ENCODE measurements at places on chromosomes 6 and 20.

GRCh38 chr20:6919792-6920468, 152.4 kb downstream of the BMP2 start:
- no peak for DNase-seq
- H3K27me3 ChIP-seq, result no peaks in the 10 kb centered on the region
- H3K4me1 ChIP-seq, result no peaks in the 10 kb centered on the region
- no peaks in the 10 kb centered on the region for H3K36me3 ChIP-seq
- no peak overlapping the region for H3K27ac ChIP-seq

- H3K27me3 ChIP-seq, result no peaks in the 10 kb centered on the region
- H3K27ac ChIP-seq, result no peak overlapping the region
- DNase-seq, result no peak
Measured at GRCh38 chr20:58277578-58278472, 31.7 kb upstream of the RAB22A start.

- no peaks in the 10 kb centered on the region for H3K4me1 ChIP-seq
- no peak for DNase-seq
- no peak overlapping the region for H3K4me3 ChIP-seq
- H3K27ac ChIP-seq, result no peak overlapping the region
- H3K36me3 ChIP-seq, result no peaks in the 10 kb centered on the region
- no peaks in the 10 kb centered on the region for H3K27me3 ChIP-seq
Measured at GRCh38 chr6:95133578-95133977, 443.8 kb upstream of the MANEA start.

GRCh38 chr6:149081281-149081680, 236.2 kb upstream of the TAB2 start:
- no peak for DNase-seq
- no peak overlapping the region for H3K4me3 ChIP-seq
- peaks cover 4% of the 10 kb centered on the region for H3K4me1 ChIP-seq
- no peaks in the 10 kb centered on the region for H3K36me3 ChIP-seq

GRCh38 chr6:119669221-119669620, 319.7 kb upstream of the MAN1A1 start:
- H3K36me3 ChIP-seq, result no peaks in the 10 kb centered on the region
- no peak for DNase-seq
- H3K4me1 ChIP-seq, result no peaks in the 10 kb centered on the region
- no peak overlapping the region for H3K4me3 ChIP-seq
- H3K27me3 ChIP-seq, result no peaks in the 10 kb centered on the region

DNA sequence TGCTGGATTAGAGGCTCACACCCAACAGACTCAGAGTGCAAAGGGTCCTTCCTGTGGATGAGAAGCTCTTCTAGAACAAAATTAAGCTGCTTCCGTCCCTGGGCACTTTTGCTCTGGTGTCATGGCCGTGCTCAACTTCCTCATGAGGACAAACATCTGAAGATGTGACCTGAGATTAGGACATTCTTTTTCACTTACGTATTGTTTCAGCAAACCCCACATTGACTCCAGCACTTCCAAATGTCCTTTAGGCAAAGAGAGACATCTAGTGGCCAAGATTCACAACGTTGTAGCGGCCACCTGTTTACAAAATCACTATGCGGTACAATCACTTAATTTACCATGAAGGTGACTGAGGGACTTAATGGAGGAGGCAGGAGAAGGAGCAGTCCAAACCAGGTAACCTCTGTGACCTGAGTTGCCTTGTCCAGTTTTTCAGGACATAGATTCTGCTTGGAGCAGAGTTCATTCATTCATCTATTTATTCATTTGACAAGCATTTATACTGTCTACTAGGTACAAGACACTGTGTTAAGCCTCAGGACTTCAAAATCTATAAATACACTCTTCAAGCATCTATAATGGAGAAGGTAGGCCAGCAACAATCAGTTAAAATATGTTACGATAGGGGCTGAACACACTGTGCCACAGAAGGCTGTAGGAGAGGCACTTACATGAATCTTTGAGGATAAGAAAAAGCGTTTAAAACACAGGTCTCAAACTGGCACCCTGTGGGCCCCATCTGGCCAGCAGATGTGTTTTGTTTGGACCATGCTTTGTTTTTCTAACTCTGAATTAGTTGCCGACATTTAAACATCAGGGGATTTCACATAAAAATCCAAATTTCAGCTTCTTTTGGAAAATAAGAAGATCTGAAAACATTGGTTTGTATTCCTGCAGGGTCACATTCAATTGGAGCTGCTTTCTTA, 5.6 kb upstream of the ADGRF1 start:
- H3K27me3 ChIP-seq, result no peaks in the 10 kb centered on the region
- no peak overlapping the region for H3K27ac ChIP-seq
- no peaks in the 10 kb centered on the region for H3K4me1 ChIP-seq
- no peak overlapping the region for H3K4me3 ChIP-seq
- DNase-seq, result peak; percentile 65

DNA sequence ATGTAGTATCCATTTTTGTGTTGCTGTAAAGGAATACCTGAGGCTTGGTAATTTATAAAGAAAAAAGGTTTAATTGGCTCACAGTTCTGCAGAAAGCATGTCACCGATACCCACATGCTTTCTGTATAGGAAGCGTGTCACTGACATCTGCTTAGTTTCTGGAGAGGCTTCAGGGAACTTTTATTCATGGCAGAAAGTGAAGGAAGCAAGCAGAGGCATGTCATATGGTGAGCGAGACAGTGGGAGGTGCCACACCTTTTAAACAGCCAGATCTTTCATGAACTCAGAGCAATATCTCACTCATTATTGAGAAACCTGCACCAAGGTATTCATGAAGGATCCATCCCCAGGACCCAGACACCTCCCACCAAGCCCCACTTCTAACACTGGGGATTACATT, 3.5 kb downstream of the SUMO4 start:
- DNase-seq, result no peak
- H3K4me3 ChIP-seq, result no peak overlapping the region
- no peaks in the 10 kb centered on the region for H3K4me1 ChIP-seq
- no peaks in the 10 kb centered on the region for H3K27me3 ChIP-seq

DNA sequence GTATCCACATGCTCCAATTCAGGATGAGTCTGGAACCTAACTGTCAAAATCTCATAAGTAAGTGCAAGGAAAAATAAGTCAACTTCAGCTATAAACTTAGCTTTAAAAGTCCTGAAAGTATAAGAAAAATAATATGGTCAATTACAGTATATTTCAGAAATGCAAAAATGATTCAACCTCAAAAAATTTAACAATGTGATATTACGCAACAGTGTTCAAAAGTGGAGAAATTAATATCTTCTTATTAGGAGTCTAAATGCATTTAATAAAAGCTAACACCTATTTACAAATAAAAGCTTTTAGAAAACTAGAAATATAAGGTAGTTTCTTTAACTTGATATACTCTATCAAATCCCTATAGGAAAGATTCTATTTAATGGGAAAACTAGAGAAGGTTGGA, 111.2 kb upstream of the OPRM1 start:
- no peaks in the 10 kb centered on the region for H3K27me3 ChIP-seq
- DNase-seq, result no peak
- H3K4me1 ChIP-seq, result no peaks in the 10 kb centered on the region
- H3K4me3 ChIP-seq, result no peak overlapping the region
- no peak overlapping the region for H3K27ac ChIP-seq

DNA sequence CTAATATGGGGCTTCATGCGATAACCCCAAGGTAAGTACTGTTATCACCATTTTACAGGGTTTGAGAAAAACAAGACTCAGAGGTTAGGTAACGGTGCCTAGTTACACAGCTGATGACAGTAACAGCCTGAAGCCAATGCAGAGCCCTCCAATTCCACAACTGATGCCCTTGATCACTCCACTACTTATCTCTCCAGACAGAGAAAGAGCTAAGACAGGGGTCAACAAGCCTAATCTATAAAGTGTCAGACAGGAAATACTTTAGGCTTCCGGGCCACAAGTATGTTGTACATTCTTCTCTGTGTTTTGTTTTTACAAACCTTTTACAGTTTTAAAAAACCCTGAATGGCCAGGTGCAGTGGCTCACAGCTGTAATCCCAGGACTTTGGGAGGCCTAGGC, 50.9 kb downstream of the MAP7 start:
- no peak for DNase-seq
- no peaks in the 10 kb centered on the region for H3K27me3 ChIP-seq
- no peak overlapping the region for H3K27ac ChIP-seq
- no peaks in the 10 kb centered on the region for H3K4me1 ChIP-seq
- H3K4me3 ChIP-seq, result no peak overlapping the region

- DNase-seq, result no peak
- H3K27ac ChIP-seq, result no peak overlapping the region
- no peak overlapping the region for H3K4me3 ChIP-seq
- H3K4me1 ChIP-seq, result no peaks in the 10 kb centered on the region
Measured at GRCh38 chr6:38198219-38198618, 378.7 kb downstream of the ZFAND3 start.

DNA sequence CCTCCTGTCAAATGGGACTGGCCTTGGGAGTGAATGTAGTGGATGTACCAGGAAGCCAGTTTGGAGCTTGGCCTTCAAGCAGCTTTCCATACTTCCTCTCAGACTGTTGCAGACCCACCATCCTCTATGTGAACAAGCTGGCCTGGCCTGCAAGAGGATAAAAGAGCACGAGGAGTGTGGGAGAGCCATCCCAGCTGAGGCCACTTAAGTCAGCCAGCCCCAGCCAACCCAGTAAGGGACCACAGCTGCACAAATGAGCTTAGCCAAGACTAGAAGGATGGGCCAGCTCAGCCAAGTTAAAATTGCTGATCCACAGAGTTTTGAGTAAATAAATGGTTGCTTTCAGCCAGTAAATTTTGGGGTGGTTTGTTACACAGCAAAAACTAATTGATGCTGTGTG, 156.9 kb upstream of the SOX4 start:
- H3K27me3 ChIP-seq, result no peaks in the 10 kb centered on the region
- H3K4me1 ChIP-seq, result no peaks in the 10 kb centered on the region
- H3K27ac ChIP-seq, result no peak overlapping the region

DNA sequence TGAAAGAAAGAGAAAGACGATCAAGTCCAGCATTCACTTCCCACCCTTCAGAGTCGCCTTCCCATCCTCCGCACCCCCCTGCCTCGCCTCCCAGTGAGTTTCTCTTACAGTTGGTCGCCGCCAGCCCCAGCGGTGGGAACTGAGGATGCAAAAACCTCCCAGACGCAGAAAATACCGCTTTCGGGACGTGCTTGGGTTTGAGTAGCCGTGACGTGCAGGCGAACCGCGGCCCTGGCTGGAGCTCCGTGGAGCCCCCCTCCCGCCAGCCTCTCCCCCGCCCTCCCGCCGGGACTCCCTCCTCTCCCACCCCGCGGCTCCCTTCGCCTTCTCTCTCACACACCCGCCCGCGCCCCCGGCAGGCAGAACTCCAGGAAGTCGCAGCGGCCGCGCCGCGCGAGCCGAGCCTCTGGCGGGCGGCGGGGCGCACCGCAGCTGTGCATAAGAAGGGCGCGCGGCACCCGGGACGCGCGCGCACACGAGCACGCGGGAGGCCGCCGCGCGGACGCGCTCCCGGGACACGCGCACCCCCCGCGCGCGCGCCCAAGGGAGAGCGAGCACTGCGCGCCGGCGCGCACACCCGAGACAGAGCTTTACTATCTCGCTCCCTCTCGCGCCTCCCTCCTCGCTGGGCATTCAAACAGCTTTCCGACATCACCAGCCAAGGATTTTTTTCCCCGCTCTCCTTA, at the start of gene ADGRB3:
TSS of gene ADGRB3 (plus strand) at position 557 of the 686 bp plus-strand sequence. CDS start 3,394 bp downstream, outside the sequence.
- peak within 1 kb of the TSS; percentile 82 for H3K27ac ChIP-seq
- peak within 1 kb of the TSS; percentile 82 for H3K4me3 ChIP-seq
- peak; percentile 92 for DNase-seq
- no peaks in the 10 kb centered on the region for H3K4me1 ChIP-seq
- H3K27me3 ChIP-seq, result no peaks in the 10 kb centered on the region
- no peaks in the 10 kb centered on the region for H3K36me3 ChIP-seq

- H3K36me3 ChIP-seq, result no peaks in the 10 kb centered on the region
- DNase-seq, result peak; percentile 74
- H3K27me3 ChIP-seq, result no peaks in the 10 kb centered on the region
- H3K4me1 ChIP-seq, result peaks cover 7% of the 10 kb centered on the region
Measured at GRCh38 chr6:168778201-168778600, 337.2 kb downstream of the SMOC2 start.

GRCh38 chr20:10633718-10634117, 40.1 kb downstream of the JAG1 start:
- peaks cover 29% of the 10 kb centered on the region for H3K4me1 ChIP-seq
- H3K27ac ChIP-seq, result peak overlapping the region; percentile 100
- no peaks in the 10 kb centered on the region for H3K27me3 ChIP-seq
- peaks cover 7% of the 10 kb centered on the region for H3K36me3 ChIP-seq

DNA sequence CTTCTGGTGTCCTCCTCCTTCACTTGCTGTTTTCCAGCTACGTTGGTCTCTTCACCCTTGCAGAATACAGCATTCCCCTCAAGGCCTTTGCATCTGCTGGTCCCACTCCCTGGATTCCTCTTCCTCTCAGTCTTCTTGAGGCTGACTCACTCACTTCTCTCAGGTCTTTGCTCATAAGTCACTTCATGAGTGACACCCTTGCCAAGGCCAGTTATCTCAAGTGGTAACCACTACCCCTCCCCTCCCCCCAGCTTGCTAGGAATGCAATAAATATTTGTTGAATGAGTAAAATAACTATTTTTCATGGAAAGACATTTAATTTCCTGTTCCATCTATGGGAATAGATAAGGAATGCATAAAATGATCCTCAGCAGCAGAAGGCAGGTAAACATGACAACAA, 131.7 kb downstream of the PLCB4 start:
- H3K27me3 ChIP-seq, result no peaks in the 10 kb centered on the region
- no peaks in the 10 kb centered on the region for H3K36me3 ChIP-seq
- H3K27ac ChIP-seq, result no peak overlapping the region
- no peak for DNase-seq

GRCh38 chr6:1242446-1242845, 69.5 kb upstream of the FOXQ1 start:
- DNase-seq, result no peak
- no peaks in the 10 kb centered on the region for H3K36me3 ChIP-seq
- no peaks in the 10 kb centered on the region for H3K4me1 ChIP-seq
- no peak overlapping the region for H3K27ac ChIP-seq
- H3K4me3 ChIP-seq, result no peak overlapping the region
- H3K27me3 ChIP-seq, result no peaks in the 10 kb centered on the region

GRCh38 chr20:62696434-62696957, 12.1 kb upstream of the NTSR1 start:
- no peak overlapping the region for H3K4me3 ChIP-seq
- H3K27me3 ChIP-seq, result no peaks in the 10 kb centered on the region
- H3K4me1 ChIP-seq, result no peaks in the 10 kb centered on the region

GRCh38 chr6:125004198-125004597, 42.0 kb downstream of the RNF217 start:
- H3K4me3 ChIP-seq, result no peak overlapping the region
- H3K36me3 ChIP-seq, result no peaks in the 10 kb centered on the region
- DNase-seq, result no peak
- no peak overlapping the region for H3K27ac ChIP-seq
- H3K4me1 ChIP-seq, result no peaks in the 10 kb centered on the region

GRCh38 chr20:46267108-46268105, 40.9 kb downstream of the CDH22 start:
- no peaks in the 10 kb centered on the region for H3K27me3 ChIP-seq
- no peak overlapping the region for H3K27ac ChIP-seq
- no peak overlapping the region for H3K4me3 ChIP-seq
- no peaks in the 10 kb centered on the region for H3K4me1 ChIP-seq

DNA sequence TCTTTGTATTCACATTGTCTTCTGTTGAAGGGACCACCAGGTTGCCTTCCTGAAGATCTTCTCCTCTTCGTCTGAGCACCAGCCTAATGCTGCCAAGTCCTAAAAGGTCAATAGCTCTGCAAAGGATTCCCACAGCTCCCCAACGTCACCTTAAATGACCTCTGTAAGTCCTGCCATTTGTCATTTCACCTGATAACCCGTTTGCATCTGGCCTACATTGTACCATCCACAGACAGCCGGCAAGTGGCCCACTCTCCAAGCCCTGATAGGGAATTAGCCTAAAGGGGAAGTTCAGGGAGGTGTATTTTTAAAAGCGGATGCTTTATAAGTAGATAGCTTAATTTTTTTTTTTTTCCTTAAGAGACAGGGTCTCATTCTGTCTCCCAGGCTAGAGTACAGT, 127.8 kb downstream of the ZMYND8 start:
- peaks cover 14% of the 10 kb centered on the region for H3K4me1 ChIP-seq
- DNase-seq, result no peak
- no peak overlapping the region for H3K4me3 ChIP-seq
- H3K27me3 ChIP-seq, result no peaks in the 10 kb centered on the region
- no peak overlapping the region for H3K27ac ChIP-seq

Measured in ascending aorta (tissue), 2 donors.